ENCODE measurements at places on chromosomes 5 and 9. TPM values are rescaled to one million over a fixed set of nuclear protein-coding genes. Genes with fewer than 3 reads are reported as not detected.
A peak's percentile ranks its signal among the peaks of the same experiment; 100 is the strongest.

- peak; percentile 69 for DNase-seq
These were observed 23.9 kb upstream of the TERT start for GRCh38 chr5:1318659-1319251.

DNA sequence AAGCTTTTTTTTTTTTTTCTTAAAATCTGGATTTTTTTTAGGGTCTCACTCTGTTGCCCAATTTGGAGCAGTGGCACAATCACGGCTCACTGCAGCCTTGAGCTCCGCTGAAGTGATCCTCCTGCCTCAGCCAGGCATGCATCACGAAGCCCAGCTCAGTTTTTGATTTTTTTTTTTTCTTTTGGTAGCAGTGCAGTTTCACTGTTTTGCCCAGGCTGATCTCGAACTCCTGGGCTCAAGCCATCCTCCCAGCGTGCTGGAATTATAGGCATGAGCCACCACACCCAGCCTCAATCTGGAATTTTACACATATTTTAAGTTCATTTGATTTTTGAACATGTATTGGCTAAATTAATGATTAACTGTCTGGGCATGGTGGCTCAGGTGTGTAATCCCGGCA is 36.3 kb downstream of the TRIO start:
- no peak for DNase-seq

- DNase-seq = no peak
These were observed 437.5 kb downstream of the TMEM232 start for GRCh38 chr5:110288766-110289511.

DNA sequence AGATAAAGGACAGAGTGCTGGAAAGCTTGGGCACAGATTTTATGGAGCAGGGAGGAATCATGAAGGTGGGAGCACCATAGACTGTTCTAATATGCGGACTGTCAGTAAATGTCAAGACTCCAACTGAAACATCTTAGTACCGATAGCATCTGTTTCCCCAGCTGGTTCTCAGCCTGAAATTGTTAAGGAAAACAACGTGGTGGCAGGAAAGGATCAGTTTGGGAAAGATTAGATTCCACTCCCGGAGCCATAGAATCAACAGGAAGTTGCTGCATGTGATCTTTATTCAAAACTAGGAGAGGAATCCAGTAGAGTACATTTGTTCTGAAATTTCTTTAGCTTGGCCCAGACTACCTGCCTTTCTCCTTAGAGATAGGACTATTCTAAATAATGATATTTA is 559.1 kb downstream of the CSNK1G3 start:
- DNase-seq = no peak

- DNase-seq = no peak
These were observed 87.4 kb upstream of the CCL21 start for GRCh38 chr9:34797367-34797766.

DNA sequence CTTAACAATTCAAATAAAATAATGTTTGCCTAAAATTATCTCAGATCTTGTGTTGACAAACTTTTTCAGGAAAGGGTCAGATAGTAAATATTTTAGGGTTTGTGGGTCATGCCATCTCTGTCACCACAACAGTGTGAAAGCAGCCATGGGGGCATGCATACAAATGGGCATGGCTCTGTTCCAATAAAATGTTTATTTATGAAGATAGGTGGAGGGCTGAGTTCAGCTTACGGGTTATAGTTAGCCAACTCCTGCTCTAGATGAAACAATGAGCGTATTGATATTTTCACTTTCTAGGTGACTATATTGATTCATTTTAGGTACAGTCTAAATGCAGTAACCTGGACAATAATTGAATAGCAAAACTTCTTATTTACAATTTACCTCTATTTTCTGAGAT is 533.8 kb upstream of the CLINT1 start:
- no peak for DNase-seq

DNA sequence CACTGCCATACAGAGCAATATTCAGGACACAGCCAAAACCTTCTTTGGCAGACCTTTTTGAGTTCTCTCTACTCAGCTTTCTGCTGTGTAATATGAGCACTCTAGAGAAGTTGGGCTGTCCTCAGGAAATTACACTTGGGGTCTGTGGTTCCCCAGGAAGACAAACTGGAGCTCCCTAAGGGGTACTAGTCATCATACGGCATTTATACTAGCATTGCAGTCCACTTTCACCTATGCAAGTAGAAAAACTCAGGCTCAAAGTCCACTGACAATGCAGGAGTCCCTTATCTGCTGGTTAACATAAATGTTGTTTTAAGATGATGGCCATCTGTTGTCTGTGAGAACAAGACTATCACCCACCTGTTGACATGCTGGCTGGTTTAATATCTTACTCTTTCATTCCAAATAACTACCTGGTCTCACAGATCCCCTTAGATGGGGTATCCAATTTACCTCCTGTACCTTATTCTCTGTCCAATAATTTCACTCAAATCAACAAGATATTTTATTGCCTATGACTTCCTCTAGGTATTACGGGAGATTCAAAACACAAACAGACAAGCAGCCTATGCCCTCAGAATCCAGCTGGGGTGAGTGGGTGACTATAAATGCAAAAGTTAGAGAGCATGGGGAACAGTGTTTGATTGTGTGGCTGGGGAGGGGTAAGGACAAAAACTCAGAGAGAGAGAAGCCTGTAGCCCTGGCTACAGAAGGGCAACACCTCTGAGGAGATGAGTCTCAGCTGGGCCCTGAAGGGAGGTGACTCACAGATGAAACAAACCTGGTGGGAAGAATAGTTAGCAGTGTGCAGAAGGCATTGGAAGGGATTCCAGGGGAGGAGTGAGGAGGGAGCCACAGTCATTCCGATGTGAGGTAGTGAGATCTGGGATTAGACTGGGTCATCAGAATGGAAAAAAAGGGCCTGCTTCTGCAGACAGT is 10.2 kb downstream of the DOCK8 start:
- no peak for DNase-seq

- DNase-seq = no peak
These were observed 981 bp downstream of the TCOF1 start for GRCh38 chr5:150358261-150359095.

DNA sequence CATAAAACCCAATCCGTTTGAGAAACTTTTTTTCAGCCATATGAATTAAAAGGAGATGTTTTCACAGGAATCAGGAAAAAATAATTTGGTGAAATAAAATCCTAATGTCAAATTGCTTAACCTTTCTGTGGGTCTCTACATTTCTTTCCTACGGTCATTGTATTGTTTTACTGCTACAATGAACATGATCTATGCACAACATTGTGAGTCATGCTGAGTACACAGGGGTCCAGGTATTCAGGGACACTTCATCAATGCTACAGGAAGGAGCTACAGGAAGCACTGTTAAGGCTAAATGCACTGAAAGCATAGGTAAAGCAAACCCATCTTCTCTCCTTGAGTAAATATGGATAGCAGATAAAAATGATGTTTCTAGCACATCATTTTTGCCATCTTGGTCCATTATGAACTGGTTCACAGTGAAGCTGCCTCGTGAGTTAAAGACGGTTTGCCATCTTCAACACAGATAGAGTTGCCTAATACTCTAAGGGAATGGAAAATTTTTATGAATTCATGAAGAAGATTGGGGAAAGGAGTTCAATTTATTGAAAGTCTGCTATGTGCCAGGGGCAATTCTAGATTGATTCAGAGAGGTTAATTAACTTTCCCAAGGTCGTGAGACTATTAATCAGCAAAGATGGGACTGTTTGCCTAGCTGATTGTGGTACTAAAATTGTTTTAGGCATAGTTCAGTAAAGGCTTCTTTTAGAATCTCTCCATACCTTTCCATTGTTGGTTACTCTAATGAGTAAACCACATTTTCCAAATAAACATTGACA is 85.5 kb downstream of the DIRAS2 start:
- DNase-seq = no peak

The CD180 gene
- total RNA-seq = 0.48 TPM

The KCNV2 gene
- not detected for total RNA-seq

The BSPRY gene
- 1.7 TPM for total RNA-seq

The FOXD4L4 gene
- total RNA-seq = not detected
